Progenitor cell of endocrine pancreas (in vitro differentiated cells): ENCODE measurements at places on chromosomes 5 and 9.
A peak's percentile ranks its signal among the peaks of the same experiment; 100 is the strongest.

GRCh38 chr9:5879419-5880181 lies 11.1 kb upstream of the MLANA start:
- no peak for DNase-seq

- no peak for DNase-seq
Measured at GRCh38 chr5:163434401-163434866, 3.0 kb upstream of the CCNG1 start.

- DNase-seq = no peak
Measured at GRCh38 chr9:27059907-27060306, 49.1 kb upstream of the TEK start.

DNA sequence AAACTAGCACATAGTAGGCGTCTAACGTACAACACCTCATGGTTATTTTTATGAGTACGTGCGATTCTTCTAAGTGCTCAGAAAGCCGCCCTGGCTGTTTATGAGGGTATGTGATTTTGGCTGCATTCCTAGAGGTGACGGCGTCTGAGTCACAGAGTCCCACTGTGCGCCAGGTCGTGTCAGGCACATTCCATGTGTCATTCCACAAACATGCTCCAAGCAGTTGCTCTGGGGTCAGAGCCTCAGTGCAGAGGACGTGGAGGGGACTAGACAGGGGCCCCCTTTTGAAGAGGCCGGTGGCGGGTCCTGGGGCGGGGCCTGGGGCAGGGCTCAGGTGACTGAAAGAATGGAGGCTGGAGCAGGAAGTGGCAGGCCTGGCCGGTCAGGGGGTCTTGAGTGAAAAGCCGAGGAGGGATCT lies 51.9 kb downstream of the NEK6 start:
- no peak for DNase-seq

- no peak for DNase-seq
Measured at GRCh38 chr5:148794729-148795561, 31.5 kb upstream of the ADRB2 start.

GRCh38 chr5:151066920-151067319 lies 13.9 kb downstream of the TNIP1 start:
- DNase-seq = no peak

DNA sequence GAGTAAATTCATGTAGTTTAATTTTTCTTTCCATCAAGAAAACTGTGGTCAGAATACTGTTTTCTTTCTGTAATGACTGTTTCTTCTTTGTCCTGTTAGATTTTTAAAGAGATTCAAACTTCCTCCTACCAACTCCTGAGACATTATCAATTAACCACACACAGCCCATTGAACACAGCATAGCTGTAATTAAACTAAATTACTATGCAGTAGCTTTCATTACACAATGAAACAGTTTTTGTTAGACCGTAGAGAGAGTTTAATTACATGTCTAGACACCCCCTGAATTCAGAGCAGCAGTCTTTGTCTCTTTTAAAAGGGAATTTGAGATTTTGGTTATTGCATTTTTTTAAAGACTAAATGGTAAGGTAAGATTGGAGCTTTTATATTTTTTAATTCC lies 77.5 kb downstream of the STARD4 start:
- no peak for DNase-seq

GRCh38 chr5:81052325-81052724 lies 92.2 kb downstream of the RASGRF2 start:
- DNase-seq = no peak

DNA sequence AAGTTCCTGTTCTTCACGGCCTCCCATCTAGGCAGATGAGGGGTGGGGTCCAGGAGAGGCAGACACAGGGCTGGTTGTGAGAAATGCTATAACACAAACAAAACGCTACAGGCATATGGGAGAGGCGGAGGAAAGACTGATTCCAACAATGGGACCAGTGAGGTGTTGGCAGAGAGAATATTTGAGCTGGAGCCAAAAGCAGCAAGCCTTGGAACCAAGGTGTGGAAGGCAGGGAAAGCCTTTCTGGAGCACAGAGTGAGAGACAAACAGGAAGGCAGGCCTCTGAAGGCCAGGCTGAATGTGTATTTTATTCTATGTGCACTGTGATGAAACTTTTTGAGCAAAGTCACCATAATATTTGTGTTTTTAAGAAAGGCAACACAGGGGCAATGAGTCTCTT lies 2.9 kb downstream of the ATPSCKMT start:
- no peak for DNase-seq

- no peak for DNase-seq
Measured at GRCh38 chr5:34511915-34512314, 144.2 kb upstream of the RAI14 start.

DNA sequence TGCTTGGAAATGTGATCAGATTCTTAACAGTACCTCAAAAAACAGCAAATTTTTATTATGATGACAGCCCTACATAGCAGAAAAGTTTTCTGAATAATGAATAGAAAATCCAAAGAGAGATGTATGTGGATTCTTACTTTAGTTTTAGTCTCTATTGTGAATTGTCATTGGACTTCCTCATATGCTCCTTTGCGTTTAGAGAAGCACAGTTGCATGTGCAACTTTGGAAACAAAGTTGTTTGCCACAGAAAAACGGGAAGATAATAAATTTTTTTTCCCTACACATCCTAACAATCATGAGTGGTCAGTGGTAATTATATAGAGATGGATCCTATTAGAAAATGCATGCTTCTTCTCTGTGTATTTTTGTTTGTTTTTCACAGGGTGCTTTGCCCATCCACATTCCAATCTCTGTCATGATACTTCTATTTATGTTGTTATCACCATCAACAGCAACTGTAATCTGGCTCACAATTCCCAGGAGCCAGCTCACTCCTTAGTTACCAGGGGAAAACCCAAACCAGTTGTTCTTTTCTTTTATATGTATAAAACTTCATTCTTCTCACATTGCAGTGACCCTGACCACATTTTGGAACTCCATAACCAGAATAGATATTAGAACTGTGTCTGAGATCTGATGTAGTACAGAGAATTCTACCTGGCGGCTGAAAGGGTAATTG lies 118.7 kb downstream of the NDUFS4 start:
- no peak for DNase-seq

DNA sequence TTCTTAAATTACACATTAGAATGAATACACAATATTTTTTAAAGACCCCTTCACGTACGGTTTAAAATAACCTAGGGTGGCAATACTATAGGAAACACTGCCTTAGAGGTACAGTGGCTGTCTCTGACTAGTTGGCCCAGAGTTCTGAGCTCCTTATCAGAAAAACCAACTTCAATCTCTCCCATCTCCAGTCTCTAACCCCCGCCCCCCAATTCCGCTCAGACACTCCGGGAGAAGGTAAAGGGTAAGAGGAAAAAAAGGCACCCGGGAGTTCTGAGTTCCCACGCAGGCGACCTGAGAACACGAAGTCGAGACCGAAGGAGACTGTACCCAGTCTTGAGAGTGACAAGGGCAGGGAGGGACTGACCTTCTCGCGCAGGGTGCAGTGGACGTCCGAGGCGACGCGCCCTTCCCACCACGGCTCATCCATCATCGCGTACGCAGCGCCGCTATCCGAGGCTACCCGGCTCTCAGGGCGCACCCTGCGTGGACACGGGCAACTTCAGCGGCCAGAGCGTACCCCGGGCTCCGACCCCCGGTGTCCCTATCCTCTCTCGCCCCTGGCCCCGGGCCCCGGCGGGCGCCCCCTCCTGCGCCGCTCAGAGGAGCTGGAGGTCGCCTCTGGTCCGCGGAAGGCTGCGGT lies 752 bp downstream of the CCNJL start:
- peak; percentile 15 for DNase-seq

GRCh38 chr9:71734950-71735349 lies 33.4 kb downstream of the CEMIP2 start:
- DNase-seq = no peak

DNA sequence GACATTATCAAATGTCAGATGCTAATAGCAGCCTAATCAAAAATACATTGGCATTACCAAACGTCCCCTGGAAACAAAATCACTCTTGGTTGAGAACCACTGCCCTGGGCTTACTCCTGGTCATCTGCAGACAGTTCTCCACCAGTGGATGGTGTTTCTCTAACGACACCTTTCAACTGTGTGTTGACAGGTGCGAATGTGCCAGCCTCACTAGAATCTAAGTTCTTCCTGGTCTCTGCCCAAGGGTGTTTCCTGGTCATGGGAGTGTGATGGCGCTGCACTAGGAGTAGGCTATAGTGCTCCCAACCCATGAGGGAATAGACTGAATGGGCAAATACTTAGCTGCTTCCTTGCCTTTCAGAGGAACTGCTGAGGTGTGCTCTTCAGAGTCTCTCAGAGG lies 105.9 kb downstream of the MRPS27 start:
- no peak for DNase-seq

GRCh38 chr5:117982691-117983090 lies 1005.7 kb downstream of the DTWD2 start:
- DNase-seq = no peak
